ENCODE measurements at places on chromosomes 6 and 20.

GRCh38 chr6:122568797-122569221, 41.4 kb upstream of the PKIB start:
- DNase-seq = no peak

GRCh38 chr6:155985660-155986138, 530.1 kb upstream of the NOX3 start:
- no peak for DNase-seq

DNA sequence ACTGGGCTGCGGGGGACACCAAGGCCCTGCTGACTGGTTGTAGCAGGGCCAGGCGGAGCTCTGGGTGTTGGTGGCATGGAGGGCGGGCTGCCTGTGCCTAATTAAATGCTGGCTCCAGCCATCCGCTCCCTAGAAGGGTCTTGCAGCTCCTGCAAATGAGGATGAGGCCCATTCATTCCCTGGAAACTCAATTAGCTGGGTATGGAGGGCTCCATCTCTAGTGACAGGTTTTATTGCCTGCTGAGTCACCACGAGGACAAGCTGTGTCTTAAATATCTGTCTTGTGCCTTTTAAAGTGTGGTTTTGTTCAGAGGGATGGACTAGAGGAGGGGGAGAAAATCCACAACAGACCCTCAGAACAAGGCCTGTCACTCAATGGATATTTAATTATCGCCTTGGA, 60.9 kb downstream of the SULF2 start:
- no peak for DNase-seq

- no peak for DNase-seq
Observed at GRCh38 chr20:63417097-63417737, 55.2 kb downstream of the KCNQ2 start.

- no peak for DNase-seq
Observed at GRCh38 chr6:52102405-52102804, 15.0 kb upstream of the PKHD1 start.

DNA sequence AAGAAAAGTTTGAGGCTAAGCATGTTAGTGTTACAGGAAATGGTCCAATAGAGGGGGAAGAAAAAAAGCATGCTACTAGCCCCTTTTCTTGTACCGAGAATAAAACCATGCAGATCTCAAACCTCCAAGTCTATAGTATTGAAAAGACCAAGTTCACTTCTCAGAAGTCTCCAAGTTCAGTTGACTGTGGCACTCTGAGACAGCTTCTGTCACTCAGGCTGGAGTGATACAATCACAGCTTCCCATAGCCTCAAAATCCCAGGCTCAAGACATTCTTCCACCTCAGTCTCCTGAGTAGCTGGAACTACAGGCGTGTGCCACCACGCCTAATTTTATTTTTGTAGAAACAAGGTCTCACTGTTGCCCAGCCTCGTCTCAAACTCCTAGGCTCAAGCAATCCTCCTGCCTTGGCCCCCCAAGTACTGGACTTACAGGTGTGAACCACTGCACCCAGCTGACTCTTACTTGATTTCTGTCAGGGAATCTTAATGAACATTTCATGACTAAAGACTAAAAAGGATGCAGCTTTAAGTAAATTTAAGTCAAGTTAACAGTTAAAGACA, 16.2 kb downstream of the C6orf62 start:
- DNase-seq = no peak

DNA sequence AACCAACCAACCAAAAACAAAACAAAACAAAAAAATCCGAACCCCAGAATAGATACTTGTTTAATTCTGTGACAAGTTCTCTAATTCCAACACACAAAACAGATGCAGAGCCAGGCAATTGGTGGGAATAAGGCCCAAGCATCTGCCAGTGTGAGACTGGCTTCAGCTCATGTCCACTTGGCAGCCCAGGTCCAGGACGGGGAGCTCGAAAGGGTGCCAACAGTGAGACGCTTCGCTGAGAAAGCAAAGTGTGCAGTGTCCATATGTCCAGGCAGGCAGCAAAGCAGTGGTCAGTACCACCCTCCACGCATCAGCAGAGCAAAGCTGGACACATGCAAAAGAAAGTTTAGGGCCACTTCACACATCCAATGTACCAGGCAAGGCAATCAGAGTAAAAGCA, 102.9 kb downstream of the RALGAPA2 start:
- DNase-seq = no peak

DNA sequence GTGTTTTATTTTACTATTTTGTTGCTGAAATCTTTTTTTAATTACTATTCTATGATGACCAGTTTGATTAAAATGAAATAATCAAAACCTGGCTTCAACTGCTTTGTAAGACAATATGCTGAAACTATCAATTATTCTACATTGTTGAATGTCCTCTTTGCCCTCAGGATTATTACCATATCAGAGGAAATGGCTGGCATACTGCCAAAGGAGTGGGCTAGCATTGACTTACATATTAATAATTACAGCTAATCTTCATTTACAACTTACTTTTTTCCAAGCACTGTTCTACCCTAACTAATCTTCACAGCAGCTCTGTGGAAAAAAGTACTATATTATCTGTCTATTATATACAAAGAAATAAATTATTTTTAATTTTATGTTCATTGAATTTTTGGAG, 560.5 kb downstream of the BCKDHB start:
- no peak for DNase-seq

GRCh38 chr6:90538278-90539046, 48.4 kb downstream of the MAP3K7 start:
- DNase-seq = no peak

DNA sequence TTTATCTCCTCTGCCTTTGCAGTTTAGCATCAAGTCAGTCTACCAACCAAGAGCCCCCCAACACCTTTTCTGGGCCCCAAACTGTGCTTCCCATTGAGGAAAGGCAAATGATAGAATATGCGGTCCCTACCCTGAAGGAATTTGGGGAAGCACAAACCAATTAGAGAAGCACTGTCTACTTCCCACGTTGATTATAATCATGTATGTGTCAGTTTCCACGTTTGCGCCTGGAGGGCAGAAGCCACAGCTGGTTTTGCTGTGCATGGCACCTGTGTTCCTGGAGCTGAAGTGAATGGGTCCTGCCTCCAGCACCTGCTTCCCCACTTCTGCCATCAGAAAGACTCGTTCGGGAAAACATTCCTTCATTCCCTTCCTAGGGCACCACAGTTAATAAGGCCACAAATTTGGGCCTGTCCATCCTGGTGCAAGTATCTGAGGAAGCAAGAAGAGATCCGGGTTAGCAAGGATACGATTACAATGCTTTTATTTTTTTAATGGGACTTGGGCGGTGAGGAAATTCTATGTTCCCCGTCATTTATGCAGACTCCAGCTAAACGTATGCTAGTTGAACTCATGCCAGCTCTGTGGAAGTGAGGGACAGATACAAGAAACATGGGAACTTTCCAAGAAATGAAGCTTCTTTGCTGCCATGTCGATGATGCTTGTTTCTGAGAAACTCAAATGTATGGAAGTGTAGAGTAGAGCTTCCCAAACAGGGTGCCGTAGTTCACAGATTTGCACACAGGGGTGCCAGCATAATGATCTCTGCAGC, 333.5 kb downstream of the NRN1 start:
- no peak for DNase-seq

GRCh38 chr20:62345681-62346370, 21.3 kb downstream of the LAMA5 start:
- DNase-seq = no peak

GRCh38 chr6:144912474-144912873, 627.3 kb downstream of the UTRN start:
- DNase-seq = no peak

- peak; percentile 40 for DNase-seq
Observed at GRCh38 chr6:6643398-6643797, 54.9 kb downstream of the LY86 start.

DNA sequence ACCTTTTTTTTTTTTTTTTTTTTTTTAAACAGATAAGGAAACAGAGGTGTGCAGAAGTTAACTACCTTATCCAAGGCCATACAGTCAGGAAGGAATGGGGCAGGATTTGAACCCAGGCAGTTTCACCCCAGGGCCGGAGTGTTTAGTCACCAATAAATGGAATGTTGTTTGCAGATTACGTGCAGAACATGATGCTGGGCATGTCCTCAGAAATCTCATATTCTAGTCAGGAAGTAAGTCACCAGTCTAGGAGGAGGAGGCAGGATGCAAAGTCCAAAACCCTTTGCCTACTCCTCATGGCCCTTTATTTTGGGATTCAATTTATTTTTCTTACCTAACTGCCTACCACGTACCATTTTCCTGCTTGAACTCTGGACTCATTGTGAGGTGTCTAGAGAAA, 57.1 kb upstream of the LRRC1 start:
- DNase-seq = no peak

DNA sequence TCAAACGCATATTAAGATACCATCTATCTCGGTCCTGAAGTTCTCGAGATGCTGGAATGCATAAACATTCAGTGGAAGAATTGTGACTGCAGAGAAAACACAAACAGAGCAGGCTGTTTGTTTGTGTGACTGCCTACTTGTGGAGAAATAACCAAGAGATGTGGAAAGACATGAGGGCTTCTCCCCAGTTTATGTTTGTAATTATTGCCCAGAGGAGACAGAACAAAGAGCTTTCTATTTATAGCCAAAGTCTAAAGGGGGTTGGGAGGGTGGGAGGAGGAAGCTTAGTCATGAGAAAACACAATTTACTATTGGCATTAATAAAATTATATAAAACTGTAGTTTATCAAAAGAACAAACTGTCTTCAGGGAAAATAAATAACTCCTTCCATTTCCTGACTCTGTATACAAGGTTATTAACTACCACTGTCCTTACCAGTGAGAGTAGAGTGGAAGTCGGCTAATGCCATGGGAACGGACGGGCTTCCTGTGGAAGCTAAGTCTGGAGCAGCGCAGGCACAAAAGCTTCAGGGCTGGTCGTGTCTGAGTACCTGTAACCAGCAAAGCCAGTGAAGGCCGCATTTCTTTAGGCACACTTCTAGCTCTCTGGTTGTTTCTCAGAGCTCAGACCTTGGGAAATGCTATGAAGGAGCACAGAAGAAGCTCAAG, 200.2 kb upstream of the SUPT3H start:
- DNase-seq = no peak

DNA sequence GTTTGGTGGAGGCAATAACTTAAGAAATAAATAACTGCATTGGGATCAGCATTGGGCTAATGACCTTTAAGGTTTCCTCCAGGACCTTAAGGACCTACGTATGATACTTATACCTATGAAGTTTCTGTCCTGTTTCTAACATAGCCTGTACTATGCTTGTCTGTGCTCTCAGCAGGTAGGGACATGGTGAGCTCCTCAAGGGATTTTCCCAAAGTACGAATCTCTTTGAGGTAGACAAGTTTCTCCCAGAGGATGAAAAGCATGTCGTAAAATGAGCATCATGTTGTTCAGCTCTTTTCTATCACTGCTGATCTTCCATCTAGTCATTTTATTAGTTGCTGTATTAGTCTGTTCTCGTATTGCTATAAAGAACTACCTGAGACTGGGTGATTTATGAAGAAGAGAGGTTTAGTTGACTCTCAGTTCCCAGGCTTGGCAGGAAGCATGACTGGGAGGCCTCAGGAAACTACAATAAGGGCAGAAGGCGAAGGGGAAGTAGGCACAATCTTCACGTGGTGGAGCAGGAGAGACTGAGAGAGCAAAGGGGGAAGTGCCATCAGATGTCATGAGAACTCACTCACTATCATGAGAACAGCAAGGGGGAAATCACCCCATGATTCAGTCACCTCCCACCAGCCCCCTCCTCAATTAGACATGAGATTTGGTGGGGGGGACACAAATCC, 77.8 kb upstream of the TGM3 start:
- DNase-seq = no peak

DNA sequence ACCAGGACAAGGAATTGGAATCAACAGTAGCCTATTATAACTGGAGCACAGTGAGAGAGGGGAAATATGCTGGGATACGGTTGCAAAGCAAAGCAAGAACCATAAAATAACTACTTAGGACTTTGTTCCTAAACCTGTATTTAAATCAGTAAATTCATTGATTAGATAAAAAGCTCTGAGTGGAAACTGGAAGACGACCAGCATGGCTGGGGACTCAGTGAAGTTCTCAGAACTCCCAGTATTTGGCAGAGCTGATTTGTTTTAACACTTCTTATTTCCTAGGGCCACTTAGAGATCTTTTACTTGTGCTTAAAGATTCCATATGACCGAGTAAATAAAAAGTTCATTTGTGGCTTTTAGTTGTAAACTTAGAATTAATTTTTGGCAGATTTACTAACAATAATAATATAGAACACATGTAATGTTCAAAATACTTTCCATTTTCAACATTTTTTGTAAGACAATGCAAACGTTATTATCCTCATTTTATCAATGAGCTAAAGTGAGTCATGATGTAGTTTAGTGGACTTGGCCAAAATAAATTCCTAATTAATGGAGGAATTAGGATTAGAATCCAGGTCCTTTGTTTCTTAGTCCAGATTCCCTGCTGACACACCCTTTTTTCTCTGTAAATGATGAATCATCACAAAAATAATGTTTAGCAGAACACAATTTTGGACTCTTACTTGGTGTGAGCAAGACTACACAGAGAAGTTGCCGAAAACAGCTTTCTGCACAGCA, 392.9 kb downstream of the GJA1 start:
- DNase-seq = no peak

GRCh38 chr6:153215242-153215641, 84.2 kb upstream of the RGS17 start:
- no peak for DNase-seq

DNA sequence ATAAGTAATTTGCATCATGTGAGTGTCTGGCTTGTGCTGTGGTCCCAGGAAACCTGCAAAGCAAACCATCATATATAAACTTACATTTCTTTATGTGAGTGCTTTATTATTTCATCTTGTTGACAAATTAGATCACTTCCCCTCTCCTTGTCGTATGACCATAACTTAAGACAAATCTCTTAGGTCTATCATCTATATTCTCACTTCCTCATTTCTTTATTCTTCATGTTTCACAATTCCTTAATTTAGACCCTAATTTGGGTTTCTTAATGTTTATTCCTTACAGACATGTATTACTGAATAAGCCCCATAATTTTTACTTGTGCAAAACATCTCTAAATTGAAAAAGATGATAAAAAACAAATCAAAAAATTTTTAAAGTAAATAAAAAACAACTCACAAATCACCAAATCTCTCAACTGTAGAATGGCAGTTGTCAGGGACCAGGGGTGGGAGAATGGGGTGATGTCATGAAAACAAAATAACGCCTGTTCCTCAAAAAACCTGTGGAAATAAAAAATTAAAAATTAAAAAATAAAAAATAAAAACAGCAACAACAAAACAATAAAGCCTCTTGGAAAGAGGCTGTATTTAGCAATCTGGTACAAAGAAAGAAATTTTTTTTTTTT, 49.5 kb upstream of the FBXO30 start:
- DNase-seq = peak; percentile 32

GRCh38 chr6:154805288-154805911, 72.2 kb downstream of the SCAF8 start:
- peak; percentile 31 for DNase-seq

- DNase-seq = no peak
Observed at GRCh38 chr6:106972500-106972899, 2.0 kb downstream of the CD24 start.

DNA sequence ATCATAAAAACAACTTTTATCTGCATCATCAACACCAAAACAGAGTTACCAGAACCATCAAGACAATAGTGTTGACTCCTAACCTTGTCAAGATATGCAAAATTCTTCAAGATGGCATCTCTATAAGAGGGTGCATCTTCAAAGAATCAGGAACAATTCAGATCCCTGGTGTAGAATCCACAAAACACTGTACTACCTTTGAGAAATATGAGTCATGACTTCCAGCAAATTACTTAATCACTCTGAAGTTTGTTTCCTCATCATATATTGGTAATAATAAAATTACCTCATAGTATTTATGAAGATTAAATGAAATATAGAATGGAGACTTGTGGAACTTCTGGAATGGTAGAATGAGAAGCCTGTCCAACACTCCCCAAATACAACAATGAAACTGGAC, 221.3 kb upstream of the SUPT3H start:
- DNase-seq = no peak

Measured in GM13976 (cell line).